Stimulated activated CD8-positive, alpha-beta memory T cell treated with anti-CD3 and anti-CD28 coated beads, Interleukin-4, amount 100 ng/mL, for 1 hour (primary cell): ENCODE measurements at places on chromosomes 3 and 15.

DNA sequence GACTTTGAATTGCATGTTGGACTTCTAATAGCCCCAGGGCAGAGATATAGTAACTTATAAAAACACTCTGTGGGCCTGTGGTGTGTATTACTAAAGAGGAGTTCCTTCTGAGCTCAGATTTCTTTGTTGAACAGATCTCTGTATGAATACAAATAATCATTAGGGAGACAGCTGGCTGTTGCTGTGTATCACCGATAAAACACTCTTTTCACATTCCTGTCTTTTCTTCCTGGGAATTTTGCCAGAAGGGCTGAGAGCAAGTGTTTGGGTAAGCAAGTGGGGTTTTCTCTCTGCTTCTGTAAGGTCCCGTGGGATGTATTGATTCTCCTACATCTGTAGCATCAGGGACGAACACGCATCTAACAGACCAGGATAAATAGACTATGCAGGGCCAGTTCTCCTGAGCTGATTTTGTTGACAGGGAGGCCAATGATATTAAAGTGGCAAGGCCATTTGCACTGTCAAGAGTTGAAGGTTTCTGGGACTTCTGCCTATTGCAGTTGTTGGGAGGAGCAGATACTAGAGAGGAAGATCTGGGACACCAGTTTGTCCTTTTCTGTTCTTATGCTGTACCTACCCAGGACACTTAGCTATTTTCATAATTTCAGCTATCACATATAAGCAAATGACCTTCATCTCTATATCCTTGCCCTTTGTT, 225.9 kb upstream of the CD96 start:
- DNase-seq, result no peak

DNA sequence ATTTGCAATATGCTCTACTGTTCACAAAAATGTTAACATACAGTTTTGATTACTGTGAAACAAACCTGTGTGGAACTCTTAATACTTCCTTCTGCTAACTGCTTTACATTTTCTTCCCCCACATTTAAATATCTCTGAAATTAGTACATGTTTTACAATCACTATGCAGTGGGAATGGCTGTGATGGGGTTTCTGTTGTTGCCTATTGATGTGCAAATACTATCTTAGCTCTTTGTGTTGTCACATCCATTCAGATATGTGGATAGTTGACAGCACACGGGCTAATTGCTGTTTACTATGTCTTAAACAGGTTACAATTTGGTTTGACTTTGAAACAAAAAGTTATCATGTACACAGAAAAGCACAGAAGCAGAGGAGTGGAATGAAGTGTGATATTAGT, 95.8 kb upstream of the CCNL1 start:
- DNase-seq, result no peak

GRCh38 chr3:153287017-153287416, 125.0 kb downstream of the RAP2B start:
- DNase-seq, result no peak

DNA sequence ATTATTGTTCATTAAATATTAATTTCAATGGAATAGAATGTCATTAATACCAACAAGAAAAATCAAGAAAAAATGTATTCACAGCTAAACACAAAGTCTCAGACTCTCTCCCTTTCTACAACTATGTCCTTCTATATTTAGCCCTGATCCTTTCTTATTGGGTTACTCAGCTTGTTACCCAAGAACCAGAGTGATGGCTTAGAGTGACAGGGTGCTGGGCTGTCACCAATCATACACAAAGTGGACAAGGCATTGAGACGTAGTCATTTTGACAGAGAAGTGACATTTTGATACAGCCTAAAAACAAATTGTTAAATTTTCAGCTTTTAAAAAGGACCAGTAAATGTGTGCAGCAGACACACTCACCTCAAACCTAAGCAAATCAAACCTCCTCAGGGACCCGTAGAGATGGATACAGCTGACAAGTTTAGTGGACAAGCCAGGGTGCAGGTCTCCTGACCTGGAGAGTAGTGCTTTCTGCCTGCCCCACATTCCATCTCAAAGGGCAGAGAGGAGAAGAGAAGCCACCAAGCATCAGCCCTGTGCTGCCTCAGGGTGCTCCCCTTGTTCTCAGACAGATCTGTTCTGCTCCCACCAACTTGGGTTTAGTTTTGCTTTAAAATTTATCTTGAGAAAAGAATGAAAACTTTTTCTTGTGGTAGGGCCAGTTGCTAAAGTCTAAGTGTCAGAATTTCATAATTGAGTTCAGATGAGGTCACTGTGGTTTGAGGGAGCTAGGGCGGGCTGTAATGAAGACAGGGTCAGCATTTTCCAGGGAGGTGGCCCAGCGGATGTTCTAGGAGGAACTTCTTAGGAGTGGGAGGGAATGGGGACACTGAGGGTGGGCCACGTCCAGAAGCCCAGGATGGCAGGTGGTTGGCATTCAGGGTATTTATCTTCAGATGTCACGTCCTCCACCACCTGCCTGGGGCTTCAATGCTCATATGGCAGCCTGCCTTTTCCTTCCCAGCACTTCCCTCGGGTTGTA, 136.5 kb upstream of the TBL1XR1 start:
- no peak for DNase-seq

DNA sequence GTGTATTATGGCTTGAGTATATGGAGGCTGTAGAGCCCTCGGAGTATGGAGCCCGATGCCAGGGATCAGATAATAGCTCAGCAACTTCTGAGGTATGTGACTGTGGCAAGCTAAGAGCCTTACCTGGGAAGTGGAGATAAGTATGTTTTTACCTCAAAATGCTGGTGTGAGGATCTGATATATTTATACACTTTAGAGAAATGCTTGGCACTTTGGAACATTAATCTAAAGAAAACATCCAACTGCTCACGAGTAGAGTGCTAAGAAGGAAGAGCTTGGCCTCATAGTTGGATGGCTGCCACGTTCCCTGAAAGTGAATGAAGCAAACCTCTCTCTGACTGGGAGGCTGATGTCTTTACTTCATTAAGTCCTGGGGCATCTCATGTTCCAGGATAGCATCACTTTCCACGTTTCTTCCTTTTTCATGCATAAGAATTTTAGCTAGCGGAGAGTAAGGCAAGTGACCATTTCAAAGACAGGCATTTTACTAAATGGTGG, 58.9 kb upstream of the GOLGA8J start:
- no peak for DNase-seq

DNA sequence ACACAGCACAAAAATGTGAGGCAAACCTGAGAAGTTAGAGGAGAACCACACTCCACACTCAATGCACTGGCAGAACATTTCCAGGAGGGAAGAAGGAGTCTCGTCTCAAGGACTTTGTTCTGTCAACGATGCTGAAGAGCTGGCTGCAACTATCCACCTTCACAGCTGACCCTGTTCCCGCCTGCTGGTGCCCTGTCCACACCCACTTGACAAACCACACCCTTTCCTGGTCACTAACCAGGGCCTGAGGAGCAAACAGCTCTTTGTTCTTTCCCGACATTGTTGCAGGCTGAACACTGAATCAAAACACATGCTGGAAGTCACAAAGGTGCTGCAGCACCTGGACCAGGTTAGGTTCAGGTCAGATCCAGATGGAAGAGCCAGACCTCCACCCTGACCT, 92.6 kb upstream of the ARRDC4 start:
- no peak for DNase-seq

GRCh38 chr15:63212050-63213004, 22.9 kb downstream of the RAB8B start:
- DNase-seq, result no peak

DNA sequence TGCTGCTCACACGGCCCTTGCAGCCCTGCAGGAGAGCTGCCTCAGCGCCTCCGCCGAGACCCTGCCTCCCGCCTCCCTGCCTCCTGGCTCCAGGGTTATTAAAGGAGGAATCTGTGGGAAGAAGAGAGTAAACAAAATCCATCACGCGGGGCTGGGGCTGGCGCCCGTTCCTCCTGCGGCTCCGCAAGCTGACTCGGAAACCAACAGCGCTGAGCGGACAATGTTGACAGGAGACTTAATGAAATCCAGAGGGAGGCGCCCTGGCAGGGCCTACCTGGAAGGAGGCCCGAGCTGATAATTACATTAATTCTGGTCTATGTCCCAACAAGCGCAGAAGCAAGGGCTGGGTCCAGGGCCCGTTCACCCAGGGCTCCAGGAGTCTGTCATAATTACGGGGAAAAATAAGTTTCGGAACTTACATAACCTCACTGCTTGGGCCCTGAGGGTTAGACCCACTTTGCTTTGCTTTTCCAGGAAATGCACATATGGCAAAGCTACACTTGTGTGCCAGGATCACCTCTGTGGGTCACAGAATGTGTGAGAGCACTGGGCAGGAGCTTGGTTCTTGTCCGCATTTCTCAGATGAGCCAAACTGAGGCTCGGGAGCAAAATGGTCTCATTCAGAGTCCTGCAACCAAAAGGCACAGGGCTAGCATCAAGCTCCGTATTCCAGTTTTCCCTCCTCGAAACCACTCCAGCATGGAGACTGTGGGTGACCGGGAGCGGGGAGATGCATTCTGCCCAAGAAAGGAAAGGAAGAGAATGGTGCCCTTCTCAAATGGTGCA, 43.8 kb upstream of the SLC6A6 start:
- no peak for DNase-seq

DNA sequence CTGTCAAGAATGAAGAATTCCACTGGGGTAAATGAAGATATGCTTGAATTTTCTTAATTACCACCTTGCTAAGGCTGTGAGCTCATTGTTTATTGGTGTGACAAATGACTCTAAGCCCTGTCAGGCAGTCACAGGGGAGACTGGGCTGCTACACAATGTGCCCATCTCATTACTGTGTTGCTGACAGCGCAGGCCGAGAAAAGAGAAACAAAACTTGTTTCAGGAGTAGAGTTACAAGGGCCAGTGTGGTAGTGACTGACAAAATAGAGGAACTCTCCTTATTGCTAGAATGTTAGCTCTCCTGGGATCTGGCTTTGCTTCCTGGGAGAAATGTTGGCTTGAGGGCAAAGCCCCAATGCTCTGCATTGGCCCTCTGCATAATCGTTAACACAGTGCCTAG, 130.4 kb upstream of the CRBN start:
- DNase-seq, result no peak

DNA sequence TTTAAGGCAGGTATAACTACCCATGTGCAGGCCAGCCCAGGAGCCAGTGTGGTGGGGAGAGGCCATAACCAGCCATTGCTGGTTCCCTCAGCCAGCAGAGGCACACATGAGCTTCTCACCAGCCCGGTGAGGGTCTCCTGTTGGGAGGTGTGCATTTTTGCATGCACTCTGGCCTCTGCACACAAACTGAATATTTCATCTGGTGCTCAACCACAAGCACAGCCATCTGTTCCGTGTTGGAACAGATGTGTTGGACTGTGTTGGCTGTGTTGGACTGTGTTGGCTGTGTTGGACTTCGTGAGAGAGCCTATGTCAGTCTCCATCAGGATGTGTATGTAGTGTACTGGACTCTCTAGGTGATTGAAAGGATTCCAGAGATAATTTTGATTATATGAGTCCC, 67.2 kb downstream of the RPL39L start:
- no peak for DNase-seq

- DNase-seq, result no peak
Observed at GRCh38 chr3:14933820-14934425, 13.5 kb upstream of the NR2C2 start.

DNA sequence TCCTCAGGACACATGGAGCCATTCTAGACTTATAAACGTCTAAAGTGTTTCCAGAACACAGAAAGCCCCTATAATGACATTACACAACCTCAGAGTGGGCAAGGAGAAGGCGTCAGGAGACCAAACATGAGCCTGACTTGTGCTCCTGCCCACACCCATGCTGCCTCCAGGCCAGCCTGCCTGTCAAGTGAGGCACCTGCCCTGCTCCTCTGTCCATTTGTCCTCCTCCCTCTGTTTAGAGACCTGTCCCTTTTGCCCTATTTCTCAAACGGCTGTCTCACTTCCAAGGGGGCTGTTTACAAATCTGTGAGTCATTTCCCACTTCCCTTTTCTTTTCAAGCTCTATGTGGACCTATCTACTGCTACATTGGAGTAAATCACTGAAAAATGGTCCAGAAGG, 21.0 kb downstream of the ZDHHC3 start:
- DNase-seq, result no peak

DNA sequence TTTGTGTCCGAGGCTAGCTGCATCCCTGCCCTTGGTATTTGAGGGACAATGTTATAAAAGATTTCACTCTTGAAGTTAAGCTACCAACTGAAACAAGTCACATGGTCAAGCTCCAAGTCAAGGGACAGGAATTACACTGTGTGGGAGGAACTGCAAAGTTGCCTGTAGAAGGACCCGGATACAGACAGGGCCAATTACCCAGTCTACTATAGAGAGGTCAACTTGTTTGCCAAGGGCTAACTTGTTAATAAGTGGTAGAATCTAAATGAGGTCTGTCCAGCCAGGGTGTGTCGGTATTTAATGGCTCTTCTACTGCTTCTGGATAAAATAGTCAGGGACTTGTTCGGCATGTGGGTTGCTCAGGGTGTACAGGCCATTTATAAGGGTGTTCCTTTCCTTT, 55.7 kb downstream of the PTPRG start:
- no peak for DNase-seq

DNA sequence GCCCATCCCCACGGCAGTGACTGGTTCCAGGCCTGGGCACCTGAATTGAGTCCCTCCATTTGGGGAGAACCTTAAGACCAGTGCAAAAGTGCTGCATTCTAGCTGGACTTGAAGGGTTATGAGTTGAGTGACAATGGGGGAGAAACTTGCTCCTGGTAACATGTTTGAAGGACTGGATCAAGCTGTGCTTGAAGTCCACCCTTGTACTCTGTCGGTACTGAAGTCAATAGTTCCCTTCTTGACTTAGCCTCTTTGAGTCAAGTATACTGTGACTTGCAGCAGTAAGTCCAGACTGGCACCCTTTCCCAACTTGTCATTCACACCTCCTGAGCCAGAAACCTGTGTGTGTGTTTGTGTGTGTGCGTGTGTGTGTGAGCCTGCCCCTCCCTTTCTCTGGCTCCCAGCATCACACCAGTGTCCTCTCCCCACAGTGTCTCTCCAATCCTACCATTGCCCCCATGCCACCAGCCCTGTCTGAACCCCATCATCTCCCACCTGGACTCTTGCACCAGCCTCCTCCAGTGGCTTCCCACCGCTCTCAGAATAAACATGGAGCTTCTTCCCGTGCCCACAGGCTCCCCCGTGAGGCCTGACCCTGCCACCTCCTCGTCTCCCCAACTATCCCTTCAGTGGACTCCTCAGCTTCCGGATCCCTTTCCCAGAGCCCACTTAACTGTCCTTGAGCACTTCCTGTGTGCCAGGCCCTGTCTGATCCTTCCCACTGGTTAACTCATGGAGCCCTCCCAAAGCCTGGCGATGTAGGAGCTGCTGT, 10.2 kb upstream of the FBLN2 start:
- DNase-seq, result no peak

- DNase-seq, result no peak
Observed at GRCh38 chr15:90013503-90013937, 12.4 kb downstream of the ZNF710 start.

- DNase-seq, result no peak
Observed at GRCh38 chr15:99409560-99409959, 156.2 kb upstream of the MEF2A start.

GRCh38 chr3:71120012-71120411, 463.5 kb downstream of the FOXP1 start:
- no peak for DNase-seq

- DNase-seq, result no peak
Observed at GRCh38 chr15:45670511-45670910, 35.7 kb downstream of the SQOR start.
